Pancreas (tissue), 10 donors: ENCODE measurements at places on chromosomes 12 and 14.
A peak's percentile ranks its signal among the peaks of the same experiment; 100 is the strongest.

DNA sequence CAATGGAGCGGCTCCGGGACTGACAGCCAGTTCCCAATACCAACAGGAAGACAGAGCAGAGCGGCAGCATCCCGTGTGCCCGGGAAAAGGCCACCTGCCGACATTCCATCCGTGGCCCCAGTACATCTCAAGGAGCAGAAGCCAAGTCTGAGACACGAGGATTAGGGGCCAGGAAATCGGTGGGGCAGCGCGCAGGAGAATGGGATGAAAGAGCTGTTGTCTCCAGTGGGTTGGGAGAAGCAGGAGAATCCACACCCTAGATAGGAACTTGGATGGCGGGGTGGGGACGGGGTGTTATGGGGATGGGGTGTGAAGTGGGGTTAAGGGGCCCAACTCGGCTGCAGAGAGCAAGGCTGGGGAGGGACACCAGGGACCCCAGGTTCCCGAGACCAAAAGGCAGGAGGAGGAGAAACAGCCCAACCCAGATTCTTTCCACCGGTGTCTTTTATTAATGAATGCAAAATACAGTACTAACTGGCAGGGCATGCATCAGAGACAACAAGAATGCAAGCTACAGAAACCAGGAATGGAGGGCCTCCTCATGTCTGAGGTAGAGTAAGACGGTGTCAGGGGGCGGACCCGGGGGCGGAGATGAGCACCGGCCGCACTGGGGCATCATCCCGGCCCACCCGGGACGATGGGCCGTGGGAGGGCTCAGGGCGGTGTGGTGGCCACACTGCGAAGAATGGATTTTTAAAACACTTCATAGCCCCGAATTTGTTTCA, 50.3 kb downstream of the BEGAIN start:
- DNase-seq = peak; percentile 39

GRCh38 chr14:76984787-76985375, 43.6 kb downstream of the IRF2BPL start:
- DNase-seq = no peak

- DNase-seq = no peak
Observed at GRCh38 chr12:50353404-50353803, 43.0 kb downstream of the FAM186A start.

DNA sequence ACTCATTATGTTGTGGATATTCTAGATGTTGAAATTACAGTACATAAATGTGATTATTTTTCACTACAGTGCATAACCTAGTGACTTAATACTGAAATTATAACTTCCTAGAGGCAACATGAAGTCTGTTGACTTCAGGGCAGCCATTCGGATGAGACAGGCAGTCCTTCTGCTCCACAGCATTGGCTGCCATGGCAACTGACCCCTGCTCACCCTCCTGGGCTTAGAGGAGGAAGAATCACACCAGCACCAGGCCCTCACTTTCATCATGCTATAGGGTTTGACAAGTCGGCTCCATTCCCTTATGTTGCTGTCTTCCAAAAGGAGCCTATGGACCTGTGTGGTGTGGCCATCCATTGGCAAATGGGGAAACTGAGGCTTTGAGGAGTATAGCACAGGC, 233.5 kb upstream of the TMEM132C start:
- DNase-seq = no peak

DNA sequence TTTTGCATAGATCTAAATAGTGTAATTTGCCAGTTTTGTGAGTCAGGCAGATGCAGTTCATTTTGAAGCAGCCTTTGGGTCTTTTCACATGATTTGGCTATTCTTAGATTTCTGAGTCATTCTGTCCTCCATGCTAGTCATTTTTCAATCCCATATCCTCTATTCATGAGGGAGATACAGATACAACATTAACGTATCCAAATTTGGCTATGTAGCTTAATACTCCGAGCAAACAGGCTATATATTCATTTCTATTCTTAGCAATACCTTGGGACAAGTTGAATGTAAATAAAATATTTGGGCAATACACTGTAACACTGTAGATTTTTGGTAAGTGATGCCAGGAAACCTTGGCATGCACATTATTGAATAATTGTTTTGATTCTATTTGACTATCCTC, 270.7 kb upstream of the PDE3A start:
- DNase-seq = no peak
